ENCODE measurements at places on chromosomes 1 and 21.

DNA sequence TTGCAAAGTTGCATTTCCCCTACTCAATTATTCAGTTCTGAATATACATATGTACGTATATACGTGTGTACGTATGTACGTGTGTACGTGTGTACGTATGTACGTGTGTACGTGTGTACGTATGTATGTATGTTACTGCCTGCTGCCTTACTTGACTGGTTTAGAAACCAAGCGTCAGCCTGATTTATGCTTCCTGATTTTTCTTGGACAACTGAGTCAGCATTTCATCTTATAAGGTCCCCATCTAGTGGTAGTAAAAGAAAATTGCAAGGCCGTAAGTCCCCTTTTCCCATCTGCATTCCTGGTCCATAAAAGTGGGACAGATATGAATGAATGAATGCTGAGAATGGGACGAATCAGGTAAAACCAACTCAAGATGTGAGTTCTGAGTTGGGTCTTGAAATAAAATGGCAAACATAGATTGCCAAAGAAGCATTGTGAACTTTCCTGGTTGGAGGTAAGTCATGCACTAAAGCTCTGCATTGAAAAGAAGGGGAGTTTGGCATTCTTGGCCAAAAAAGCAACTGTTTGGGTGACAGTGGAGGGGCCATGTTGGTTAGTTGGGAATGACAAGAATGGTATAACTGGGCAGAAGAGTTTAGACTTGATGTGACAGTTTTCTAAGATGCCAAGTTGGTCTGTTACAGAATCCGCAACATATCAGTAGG is 76.4 kb upstream of the DNAH14 start:
- DNase-seq: no peak

DNA sequence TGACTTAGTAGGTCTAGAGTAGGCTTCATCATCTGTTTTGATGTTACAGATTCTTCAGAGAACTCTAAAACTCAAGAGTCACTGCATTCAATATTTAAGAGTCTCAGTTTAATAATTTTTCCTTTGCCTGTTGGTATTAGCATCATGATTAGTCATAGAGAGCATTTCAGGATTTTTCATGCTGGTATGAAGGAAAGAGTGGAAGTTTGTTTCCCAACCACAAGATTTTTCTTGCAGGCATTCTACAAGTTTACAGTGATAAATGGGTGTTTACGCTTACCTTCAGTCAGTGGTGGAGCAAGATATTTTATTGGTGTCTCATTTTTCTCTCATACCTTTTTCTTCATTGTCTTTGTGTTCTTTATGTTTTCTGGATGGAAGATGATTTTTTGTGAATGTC is 58.4 kb upstream of the MYOCOS start:
- no peak for DNase-seq

DNA sequence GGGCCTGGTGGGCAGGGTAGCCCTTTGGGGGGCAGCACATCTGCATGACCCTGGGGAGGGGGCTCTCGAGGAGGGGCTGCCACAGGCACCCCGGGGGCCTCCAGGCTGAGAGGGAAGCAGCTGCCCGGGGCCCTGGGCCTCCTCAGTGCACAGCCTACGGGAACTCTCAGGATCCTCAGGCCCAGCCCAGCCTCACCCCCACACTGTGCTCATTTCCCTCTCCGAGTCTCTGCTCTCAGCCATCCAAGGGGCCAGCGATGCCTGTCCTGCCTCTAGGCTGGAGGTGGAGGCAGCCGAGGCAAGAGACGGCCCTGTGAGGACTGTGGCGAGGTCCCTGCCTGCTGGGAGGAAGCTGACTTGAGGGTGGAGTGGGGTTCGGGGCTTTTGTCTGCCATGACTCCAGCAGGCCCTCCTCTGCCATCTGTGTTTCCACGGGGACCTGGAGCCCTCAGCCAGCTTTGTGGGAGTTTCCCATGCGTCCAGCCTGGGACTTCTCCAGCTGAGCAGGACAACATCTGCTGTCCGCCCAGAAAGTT is 7.2 kb upstream of the PLEKHG5 start:
- DNase-seq: no peak

GRCh38 chr1:65758128-65758527 is 34.6 kb upstream of the PDE4B start:
- DNase-seq: no peak

DNA sequence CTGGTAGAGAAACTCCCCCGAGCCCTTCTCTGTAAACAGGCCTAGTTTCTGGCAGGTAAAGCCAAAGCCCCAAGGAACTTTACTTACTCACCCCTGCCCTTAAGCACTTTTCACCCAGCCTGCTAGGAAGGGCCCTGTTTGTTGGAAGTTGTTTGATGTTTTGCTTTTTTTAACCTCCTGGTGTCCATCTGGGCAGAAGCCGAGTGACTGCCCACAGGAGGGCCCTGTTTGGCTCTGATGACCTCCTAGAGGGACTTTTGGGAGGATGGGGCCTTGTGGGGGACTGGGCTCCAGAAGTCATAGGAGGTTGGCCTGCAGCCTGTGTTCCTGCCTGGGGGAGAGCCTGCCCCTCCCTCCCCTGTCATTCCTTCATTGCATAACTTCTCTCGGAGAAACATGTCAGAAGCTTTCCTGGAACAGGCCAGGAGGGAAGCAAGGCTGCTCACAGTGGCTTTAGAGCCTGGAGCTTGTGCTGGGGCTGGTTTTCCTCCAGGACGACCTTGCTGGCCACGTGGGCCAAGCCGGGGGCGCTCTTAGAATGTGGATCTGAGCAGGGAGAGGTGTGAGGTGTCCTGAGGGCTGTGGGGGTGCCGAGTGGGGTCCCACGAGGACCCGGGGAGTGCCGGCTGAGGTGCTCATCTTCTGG is 33.9 kb downstream of the COQ8A start:
- no peak for DNase-seq

GRCh38 chr1:10607228-10607627 is 132.5 kb downstream of the PEX14 start:
- DNase-seq: no peak

- no peak for DNase-seq
Observed at GRCh38 chr1:200925831-200926230, 31.1 kb downstream of the INAVA start.

GRCh38 chr1:110210604-110211495 is 736 bp downstream of the KCNC4 start:
- no peak for DNase-seq

GRCh38 chr1:103106426-103107341 is 1.6 kb downstream of the COL11A1 start:
- no peak for DNase-seq

DNA sequence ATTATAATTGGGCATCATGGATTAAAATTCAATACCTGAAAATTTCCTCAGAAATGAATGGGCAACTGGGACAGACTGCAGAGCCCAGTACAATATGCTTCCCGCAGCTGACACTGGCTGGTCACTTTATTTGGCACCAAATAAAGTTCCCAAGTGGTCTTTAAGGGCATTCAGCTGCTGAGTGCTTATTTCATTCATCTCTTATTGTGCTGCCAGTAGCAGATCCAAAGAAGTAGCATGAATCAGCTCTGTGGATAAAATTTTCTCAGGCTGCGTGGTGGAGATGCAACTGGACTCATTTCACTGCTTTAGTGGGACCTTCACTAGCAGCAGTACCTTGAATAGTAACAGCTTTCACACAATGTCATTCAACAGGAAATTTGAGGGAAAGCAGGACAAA is 226.3 kb upstream of the ADGRL2 start:
- DNase-seq: no peak

DNA sequence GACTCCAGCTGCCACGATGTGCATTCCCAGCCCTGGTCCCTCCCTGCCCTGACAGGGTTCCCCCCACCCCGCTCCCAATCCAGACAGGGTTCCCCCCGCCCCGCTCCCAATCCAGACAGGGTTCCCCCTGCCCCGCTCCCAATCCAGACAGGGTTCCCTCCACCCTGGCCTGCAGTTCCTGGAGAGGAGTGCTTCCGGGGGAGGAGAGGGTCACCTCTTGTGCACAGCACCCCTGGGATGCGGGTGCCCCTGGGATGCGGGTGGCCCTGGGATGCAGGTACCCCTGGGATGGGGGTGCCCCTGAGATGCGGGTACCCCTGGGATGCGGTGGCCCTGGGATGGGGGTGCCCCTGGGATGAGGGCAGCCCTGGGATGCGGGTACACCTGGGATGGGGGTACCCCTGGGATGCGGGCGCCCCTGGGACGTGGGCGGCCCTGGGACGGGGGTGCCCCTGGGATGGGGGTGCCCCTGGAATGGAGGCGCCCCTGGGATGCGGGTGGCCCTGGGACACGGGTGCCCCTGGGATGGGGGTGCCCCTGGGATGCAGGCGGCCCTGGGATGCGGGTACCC is 36.7 kb upstream of the SLC19A1 start:
- no peak for DNase-seq

GRCh38 chr1:89331890-89332289 is 32.0 kb upstream of the GBP6 start:
- DNase-seq: no peak

DNA sequence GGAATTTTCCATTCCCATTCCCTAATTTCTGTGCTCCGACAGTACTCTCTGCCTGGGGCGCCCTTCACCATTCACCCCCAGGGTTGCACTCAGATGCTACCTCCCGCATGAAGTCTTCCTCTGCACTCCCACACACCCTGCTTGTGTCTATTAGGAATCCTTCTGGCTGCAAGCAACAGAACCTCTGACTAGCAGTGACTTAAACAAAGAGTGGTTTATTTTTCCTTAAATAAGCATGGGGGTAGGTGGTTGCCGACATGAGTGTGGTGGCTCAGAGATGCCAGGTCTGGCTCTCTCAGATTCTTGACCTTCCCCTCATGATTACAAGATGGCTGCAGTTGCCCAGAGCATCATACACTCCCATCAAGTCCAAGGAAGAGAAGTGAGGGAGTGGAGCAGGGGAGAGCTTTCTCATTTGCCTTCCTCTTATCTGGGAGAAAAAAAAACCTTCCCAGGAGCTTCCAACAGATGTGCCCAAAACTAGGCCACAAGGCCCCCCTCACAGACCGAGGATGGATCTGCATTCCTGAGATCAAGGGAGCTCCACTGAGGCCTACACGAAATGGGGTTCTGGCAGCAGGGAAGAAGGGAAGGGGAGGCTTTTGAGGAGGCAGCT is 49.6 kb upstream of the LBR start:
- no peak for DNase-seq

- DNase-seq: no peak
Observed at GRCh38 chr1:26387447-26387846, 14.9 kb upstream of the ZNF683 start.

GRCh38 chr1:154857441-154858215 is 12.5 kb downstream of the KCNN3 start:
- DNase-seq: no peak

GRCh38 chr1:90139837-90140236 is 144.9 kb downstream of the ZNF326 start:
- DNase-seq: no peak

DNA sequence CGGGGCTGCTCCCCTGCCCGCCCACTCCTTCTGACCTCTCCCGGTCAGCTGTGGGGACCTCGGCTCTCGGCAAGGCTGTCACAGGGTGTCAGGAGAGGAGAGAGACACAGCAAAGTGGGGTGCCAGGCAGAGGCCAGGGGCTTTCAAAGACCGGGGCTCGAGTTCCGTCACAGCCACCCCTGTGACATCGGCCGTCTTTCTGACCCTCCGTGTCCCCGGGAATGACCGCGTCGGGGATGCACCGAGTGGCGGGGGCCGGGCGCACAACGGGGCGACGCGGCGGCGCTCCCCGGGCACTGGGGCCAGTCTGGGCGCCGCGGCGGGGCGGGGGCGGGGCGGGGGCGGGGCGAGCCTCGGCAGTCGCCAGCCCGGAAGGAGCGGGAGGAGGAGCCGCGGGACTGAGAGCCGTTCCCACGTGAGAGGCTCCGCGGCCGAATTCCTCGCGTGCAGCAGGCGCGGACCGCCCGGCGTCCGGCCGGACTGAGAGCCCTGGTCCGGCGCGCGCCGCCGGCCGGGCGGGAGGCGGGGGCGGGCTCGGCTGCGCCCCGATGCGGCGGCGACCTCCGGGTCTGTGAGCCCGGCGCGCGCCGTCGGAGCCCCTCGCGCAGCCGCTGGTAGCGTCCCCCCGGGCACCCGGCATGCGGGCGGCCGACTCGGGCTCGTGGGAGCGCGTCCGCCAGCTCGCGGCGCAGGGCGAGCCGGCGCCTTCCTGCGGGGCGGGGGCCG is 229.7 kb upstream of the TMEM51 start:
- DNase-seq: no peak

DNA sequence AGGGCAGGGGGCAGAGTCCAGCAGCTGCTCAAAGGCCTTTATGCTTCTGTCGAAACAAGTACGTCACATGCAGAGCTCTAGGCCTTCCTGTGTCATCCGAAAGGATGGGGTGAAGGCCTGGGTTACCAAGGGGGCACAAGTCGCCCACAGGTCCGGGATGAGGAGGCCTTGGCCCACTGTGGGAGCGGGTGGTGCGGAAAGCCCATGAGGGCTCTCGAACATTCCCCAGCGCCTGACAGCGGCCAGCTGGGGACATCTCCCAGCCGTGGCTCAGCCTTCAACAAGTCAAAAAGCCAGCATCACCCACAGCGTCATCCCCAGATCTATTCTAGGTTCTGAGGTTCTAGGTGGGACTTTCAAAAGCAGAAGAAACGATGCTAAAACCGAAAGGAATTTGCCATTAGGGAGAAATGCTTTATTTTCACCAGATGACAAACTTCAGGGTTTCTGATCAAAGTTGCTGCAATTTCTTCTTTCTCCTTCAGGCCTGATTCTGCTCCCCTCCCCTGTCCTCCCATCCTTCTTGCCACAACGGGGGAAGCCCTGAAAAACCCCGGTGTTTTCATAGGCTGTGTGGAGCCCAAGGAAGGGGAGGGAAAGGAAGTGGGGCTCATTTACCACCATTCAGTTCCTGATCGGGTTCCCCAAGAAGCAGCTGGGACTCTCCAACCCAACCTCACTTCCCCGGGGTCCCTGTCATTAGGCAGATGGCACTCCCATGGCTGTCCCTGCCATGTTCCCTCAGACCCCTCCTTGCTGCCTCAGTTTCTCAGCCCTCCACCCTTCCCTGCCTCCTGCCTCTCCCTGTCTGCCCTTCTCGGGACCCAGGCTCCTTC is 17.6 kb downstream of the GPR137B start:
- no peak for DNase-seq

DNA sequence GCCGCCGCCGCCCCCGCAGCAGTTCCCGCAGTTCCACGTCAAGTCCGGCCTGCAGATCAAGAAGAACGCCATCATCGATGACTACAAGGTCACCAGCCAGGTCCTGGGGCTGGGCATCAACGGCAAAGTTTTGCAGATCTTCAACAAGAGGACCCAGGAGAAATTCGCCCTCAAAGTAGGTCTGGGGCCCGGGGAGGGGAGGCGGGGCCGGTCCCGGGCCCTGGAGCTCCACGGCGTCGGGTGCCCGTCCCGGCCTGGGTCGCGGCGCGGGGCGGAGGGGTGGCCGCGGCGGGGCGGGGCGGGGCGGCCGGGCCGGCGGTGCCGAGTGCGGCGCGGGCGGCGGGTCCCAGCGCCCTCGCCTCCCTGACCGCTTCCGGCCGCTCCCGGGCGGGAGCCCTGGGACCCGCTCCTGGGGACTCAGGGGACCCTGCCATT is 646 bp downstream of the MAPKAPK2 start:
- no peak for DNase-seq

DNA sequence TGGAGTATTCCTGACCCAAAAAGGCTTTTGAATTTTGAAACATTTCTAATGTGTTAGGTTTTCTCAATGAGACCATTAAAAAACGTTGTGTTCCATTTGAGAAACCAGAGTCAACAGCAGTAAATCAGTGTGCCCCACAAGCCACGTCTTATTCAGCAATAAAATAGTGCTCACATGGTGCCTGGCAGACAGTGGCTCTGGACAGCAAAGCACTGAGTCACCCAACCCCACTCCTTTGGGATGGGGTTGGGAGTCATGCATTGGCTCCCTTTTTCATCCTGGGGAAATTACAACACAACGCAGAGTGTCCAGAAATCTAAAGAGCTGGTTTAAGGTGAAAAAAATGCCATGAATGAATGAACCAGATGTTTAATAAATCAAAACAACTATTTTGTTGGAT is 46.5 kb downstream of the KCNJ15 start:
- DNase-seq: no peak

Measured in NCI-H2107 (cell line).